ENCODE measurements at places on chromosomes 12 and 14.

GRCh38 chr14:60670989-60671388 lies 21.7 kb upstream of the SIX1 start:
- DNase-seq: no peak

DNA sequence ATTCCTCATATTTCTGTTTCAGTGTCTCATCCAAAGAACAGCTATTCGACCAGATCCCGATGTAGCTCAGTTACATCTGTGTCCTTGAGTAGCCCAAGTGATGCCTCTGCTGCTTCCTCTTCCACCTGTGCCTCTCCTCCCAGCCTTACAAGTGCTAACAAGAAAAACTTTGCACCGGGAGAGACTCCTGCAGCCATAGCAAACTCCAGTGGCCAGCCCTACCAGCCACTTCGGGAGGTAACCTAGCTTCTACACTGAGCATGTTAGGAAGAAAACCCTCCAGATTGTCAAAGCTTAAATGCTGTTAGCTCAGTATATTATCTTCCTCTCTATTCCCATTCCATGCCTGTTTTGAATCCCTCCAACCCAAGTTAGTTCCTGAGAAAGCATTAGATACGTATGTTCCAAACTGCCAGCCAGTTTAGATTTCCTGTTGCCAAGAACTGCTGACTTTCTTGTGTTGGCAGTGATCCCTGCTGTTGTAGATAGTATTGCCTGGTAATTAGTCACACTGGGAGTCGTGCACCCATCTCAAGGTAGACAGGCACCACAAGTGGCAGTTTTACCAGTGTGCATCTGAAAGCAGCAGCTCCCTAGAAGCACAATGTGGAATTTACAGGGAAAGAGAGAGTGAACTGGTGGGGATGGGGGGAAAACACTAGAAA lies 14.0 kb upstream of the KCNH3 start:
- no peak for DNase-seq

DNA sequence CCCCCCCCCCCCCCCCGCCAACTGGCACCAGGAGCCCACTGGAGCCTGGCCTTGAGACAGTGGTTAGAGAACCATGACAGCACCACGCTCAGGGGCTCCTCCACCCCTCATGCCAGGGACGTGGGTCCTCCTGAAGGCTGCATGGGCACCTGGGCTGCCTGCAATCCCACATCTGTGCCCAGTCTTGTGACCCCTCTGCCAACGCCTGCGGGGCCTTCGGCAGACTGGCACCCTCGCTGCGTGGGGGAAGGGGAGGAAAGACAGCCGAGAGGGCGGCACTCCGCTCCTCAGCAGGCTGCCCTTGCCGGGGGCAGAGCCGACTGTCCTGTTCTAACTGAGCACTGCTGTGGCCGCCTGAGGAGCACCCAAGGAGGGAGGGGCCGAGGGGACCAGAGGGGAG lies 6.0 kb downstream of the LRTM2 start:
- DNase-seq: no peak

GRCh38 chr12:42582050-42582449 lies 7.5 kb downstream of the PRICKLE1 start:
- DNase-seq: no peak

GRCh38 chr12:115870510-115870909 lies 407.0 kb downstream of the MED13L start:
- DNase-seq: no peak

GRCh38 chr12:1922075-1922709 lies 3.7 kb upstream of the CACNA2D4 start:
- DNase-seq: no peak
